AG08395 (cell line): ENCODE measurements at places on chromosomes 12 and 14.

GRCh38 chr14:19743256-19743655, at the start of gene OR4Q3:
TSS of gene OR4Q3 (plus strand) at chr14:19743571.
- DNase-seq, result no peak

DNA sequence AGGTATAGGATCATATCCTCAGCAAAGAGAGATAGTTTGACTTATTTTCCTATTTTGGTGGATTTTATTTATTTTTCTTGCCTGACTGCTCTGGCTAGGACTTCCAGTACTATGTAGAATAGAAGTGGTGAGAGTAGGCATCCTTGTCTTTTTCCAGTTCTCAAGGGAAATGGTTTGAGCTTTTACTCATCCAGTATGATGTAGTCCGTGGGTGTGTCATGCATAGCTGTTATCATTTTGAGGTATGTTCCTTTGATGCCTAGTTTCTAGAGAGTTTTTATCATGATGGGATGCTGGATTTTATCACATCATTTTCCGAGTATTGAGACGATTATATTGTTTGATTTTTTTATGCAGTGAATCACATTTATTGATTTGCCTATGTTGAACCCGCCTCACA, 97.2 kb downstream of the MGAT4C start:
- no peak for DNase-seq

- DNase-seq, result peak; percentile 75
These were observed 28.4 kb upstream of the GPR132 start for GRCh38 chr14:105093431-105094192.

GRCh38 chr12:46472144-46472705, 99.7 kb upstream of the SLC38A2 start:
- DNase-seq, result no peak
